ENCODE measurements at places on chromosomes 5 and 9. TPM values are rescaled to one million over a fixed set of nuclear protein-coding genes. Genes with fewer than 3 reads are reported as not detected.
A peak's percentile ranks its signal among the peaks of the same experiment; 100 is the strongest.

DNA sequence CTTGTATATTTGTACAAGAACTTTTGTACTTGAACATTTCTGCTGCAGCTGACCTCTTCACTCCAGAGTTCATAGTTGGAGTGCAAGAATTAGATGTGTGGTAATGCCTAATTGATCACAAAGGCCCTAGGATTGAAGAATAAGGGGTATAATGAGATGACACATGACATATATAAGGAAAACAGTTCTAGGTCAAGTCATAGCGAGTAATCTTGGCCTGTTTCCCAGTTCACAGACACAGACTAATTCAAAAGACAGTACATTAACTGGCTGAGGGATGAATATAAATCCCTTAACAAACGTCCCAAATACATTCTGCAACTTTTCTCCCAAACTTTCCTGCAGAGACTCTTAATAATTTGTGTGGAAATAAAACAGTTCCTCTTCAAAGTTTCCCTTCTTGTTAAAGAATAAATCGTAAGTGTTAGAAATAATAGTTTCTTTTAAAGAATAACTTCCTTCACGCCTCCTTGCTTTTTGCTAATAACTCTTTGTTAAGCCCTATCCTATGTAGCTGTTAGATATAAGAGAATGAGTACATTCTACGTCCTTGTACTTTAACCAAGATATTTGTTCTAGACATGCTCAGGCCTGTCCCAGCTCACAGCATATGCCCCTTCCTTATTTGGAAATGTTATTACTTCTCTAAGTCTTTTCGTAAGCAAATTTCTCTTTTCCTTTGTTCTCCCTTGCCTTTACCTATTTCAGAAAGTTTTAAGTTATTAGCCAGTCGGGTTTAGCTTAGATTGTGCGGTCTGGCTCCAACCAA, 556.4 kb upstream of the CTNND2 start:
- H3K27me3 ChIP-seq = no peaks in the 10 kb centered on the region
- H3K4me3 ChIP-seq = no peak overlapping the region
- H3K36me3 ChIP-seq = no peaks in the 10 kb centered on the region
- H3K4me1 ChIP-seq = no peaks in the 10 kb centered on the region

PTGR1 gene
- 0.61 TPM for total RNA-seq

- H3K4me1 ChIP-seq = no peaks in the 10 kb centered on the region
- ATAC-seq = no peak
- H3K27ac ChIP-seq = no peak overlapping the region
- H3K4me3 ChIP-seq = no peak overlapping the region
- H3K27me3 ChIP-seq = no peaks in the 10 kb centered on the region
- no peaks in the 10 kb centered on the region for H3K36me3 ChIP-seq
Observed at GRCh38 chr9:12069366-12069765, 623.8 kb upstream of the TYRP1 start.

DNA sequence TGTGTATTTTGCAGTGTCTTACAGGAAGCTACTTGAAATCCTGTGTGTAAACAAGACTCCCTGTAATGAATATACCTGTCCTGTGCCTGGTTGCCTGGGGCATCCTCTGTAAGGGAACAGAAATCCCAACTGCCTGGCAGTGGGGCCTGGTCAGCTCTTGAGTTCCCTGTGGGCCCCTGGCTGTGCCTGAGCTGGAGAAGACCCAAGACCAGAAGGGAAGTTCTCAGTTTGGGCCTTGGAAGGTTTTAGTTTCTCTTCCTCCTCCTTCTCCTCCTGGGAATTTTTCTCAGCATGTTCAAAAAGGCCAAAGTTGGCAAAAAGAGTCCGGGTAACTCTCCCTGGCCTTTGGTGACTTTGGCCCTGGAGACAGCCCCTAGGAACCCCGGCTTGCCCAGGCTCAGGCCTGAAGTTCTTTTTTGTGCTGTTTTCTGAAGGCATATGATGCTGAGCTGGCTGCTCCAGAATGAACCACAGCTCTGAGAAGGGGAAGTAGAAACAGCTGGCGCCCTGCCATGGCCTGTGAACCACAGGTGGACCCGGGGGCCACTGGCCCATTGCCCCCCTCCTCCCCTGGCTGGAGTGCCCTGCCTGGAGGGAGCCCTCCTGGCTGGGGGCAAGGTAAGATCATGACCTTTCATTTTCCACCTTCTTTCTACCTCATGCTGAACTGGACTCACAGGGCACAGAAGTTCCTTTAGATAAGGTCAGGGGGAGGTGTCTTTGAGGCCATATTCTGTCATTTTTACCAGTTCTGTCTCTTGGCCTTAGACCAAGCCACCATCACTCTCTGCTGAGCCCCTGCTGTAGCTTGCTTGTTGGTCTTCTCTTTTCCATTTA, 5.8 kb downstream of the TMEM268 start:
- peaks cover 27% of the 10 kb centered on the region for H3K4me1 ChIP-seq
- peaks cover 44% of the 10 kb centered on the region for H3K36me3 ChIP-seq
- H3K27me3 ChIP-seq = no peaks in the 10 kb centered on the region
- H3K27ac ChIP-seq = peak overlapping the region; percentile 78

GRCh38 chr5:28216939-28217360, 1178.6 kb upstream of the CDH9 start:
- peak; percentile 39 for ATAC-seq
- no peaks in the 10 kb centered on the region for H3K27me3 ChIP-seq
- H3K4me1 ChIP-seq = no peaks in the 10 kb centered on the region

PCDHGA2 gene
- total RNA-seq = not detected

DNA sequence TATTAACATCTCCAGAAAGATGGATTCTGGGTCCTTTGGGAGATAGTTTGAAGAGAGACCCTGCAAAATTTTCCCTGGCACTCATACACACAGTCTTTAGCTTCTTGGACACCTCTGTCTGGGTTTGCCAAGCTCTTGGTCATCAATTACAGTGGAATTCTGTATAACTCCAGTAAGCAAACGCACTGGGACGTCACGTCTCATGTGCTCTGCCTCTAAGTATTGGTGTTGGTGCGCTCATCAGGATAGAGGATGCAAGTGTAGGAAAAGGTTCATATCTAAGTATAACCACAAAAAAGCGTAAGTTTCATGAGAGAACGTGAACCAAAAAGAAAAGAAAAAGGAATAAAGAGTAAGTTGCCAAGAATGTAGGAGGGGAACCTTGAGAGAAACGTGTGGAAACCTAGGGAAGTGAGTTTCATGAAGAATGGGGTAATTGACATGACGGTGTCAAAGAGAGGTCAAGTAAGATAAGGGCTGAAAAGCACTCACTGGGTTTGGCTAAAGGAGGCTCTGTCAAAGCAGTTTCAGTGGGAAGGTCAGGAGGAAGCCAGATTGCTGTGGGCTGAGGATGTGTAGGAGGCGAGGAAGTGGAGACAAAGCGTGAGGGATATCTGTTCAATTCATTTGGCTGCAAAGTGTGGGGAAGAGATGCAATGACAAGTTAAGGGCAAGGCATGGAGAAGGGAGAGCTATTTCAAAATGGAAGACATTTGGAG, 92.7 kb downstream of the RAD23B start:
- H3K27ac ChIP-seq = no peak overlapping the region
- no peak overlapping the region for H3K4me3 ChIP-seq
- no peaks in the 10 kb centered on the region for H3K4me1 ChIP-seq
- no peak for ATAC-seq
- H3K27me3 ChIP-seq = no peaks in the 10 kb centered on the region
- no peaks in the 10 kb centered on the region for H3K36me3 ChIP-seq

DNA sequence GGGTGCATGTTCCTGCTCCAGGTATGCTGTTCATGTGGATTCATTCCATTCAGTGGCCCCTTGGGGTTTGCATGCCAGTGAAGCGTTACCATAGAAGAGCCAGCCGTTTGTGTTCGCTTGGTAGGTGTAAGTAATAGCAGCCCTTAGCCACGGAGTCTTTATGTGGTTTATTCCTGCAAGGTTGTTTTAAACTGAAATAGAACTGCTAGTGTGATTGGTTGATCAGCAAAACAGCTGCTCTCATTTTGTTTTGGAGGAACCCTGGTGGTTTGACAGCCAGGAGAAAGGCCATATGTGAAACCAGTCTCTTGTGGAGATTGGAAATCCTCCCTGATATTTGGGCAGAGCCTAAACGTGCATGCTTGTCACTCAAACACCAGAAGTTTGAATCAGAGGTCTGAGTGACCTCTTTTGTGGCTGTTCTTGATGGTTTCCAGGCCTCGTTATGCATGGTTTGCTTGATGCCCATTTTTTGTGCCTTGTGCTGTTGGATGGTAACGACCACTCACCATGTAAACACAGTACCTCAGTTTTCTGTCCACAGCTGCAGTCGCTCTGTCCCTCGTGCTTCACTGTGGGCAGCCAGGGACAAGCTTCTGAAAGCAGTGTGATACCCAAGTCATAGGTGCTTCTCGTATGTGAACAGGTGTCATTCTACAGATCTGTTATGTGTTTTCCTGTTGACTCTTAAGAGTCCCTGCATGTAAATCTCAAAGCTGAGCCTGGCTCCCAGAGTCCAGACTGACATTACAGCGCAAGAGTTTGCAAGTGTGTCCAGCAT, 58.3 kb upstream of the NXNL2 start:
- peak; percentile 57 for ATAC-seq
- H3K4me3 ChIP-seq = peak overlapping the region; percentile 55
- H3K36me3 ChIP-seq = peaks cover 54% of the 10 kb centered on the region
- peak overlapping the region; percentile 82 for H3K27ac ChIP-seq
- H3K4me1 ChIP-seq = peaks cover 14% of the 10 kb centered on the region

DNA sequence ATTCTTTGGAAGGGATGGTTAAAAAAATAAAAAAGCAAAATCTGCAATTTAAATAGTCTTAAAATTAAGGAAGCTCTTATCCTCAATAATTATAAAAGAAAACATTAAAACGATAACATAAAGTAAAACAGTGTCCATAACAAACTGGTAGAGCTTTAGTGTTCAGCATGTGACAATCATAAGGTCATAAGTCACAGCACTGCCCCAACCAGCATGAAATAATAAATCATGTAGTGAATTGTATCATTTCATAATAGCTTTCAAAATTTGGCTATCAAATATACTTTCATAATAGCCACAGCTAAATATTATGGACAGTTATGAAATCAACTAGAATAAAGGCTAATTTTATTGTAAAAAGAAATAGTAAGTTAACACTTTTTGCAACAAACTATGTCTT, 10.0 kb downstream of the NR3C1 start:
- no peak for ATAC-seq
- no peak overlapping the region for H3K4me3 ChIP-seq
- no peak overlapping the region for H3K27ac ChIP-seq
- H3K4me1 ChIP-seq = peaks cover 28% of the 10 kb centered on the region
- H3K27me3 ChIP-seq = no peaks in the 10 kb centered on the region
- H3K36me3 ChIP-seq = peaks cover 38% of the 10 kb centered on the region

LCN12 gene
- total RNA-seq = 2.4 TPM

DNA sequence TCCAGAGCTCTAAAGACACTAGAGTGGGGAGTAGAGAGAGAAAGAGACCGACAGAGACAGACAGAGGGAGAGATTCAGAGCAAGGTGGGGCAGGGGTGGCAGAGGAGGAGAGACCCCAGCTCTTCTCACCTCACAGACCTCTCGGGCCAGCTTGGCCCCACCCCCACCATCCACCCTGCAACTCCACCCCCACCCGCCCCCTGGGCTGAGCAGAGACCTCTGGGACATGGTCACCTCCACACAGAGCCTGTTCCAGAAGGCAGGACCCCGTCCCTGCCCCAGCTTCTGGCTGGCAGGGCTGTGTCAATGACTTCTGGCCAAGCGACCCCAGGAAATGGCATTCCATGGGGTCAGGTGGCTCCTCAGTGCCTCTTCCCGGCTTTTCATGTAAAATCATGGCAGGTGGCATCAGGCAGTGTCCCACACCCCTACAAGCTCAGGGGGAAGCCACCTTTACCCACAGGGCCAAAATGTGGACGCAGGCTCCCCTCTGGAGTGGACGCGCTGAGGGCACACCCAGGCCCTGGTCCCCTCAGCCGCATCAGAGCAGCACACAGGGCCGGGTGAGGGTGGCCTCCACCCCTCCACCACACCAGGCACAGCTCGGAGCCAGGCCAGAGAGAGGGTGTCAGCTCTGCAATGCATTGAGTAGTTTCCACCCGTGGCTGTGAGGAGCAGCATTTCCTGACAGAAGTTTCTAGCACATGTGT, 131.2 kb upstream of the LPCAT1 start:
- peaks cover 25% of the 10 kb centered on the region for H3K27me3 ChIP-seq
- H3K4me3 ChIP-seq = no peak overlapping the region
- H3K36me3 ChIP-seq = no peaks in the 10 kb centered on the region
- H3K27ac ChIP-seq = no peak overlapping the region
- H3K4me1 ChIP-seq = no peaks in the 10 kb centered on the region

FAM151B gene
- 0.42 TPM for total RNA-seq
